Brain pericyte (primary cell): ENCODE measurements at places on chromosomes 3 and 15.

GRCh38 chr3:89221924-89222323, 114.5 kb downstream of the EPHA3 start:
- DNase-seq: no peak

DNA sequence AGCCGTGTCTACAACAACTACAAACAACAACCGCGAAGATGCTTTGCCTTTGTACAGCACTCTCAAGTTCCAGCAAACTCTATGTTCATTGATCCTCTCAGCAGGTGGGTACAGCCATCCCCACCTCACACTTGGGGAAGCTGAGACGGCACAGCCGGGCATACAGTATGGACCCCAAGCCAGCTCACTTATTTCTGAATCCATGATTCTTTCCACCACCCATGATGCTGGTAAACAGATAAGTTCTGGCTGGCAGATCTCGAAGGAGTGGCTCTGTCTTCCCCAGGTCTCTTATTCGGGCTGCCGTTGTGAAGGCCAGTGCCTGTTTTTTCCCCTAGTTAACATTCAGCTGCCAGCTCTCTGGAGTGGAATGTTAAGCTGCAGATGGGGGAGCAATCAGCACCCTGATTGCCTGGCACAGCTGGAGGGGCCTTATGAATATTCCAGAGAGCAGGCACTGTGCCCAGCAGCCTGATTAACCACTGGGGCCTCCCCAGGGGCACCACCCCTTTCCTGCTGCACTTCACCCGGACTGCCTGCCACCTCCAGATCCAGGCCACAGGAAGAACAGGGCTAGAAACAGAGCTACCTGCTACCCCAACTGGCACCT, 73.2 kb downstream of the CORO2B start:
- DNase-seq: no peak

DNA sequence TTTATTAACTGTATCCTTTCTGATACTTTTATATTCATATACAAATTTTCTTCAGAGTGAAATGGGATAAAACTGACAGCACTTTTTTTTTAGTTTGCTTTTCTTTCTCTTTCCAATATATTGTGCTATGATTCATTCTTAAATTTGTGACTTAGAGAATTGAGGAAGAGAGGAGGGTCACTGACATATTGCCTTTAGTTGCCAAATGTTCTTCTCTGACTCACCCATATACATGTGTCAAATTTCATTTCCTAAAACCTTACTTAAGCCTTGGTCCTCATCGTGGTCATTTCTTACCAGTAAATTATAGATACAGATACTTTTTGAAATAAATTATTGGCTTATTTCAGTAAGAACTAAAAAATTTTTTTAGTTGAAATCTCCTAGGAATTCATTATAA, 53.9 kb downstream of the CLASP2 start:
- peak; percentile 36 for DNase-seq

DNA sequence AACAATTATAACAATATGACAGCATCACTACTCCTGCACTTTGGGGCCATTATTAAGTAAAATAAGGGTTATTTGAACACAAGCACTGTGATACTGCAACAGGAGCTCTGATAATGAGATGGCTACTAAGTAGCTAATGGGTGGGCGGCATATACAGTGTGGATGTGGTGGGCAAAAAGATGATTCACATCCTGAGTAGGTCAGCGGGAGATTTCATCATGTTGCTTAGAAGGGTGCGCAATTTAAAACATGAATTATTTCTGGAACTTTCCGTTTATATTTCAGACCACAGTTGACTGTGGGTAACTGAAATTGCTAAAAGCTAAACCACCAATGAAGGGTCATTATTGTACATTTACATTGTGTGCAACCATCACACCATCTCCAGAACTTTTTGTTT, 42.3 kb downstream of the FBXO22 start:
- DNase-seq: no peak

GRCh38 chr3:94226078-94226477, 163.2 kb downstream of the NSUN3 start:
- DNase-seq: no peak

- no peak for DNase-seq
Measured at GRCh38 chr15:73841756-73842725, 31.3 kb upstream of the TBC1D21 start.

- no peak for DNase-seq
Measured at GRCh38 chr15:45473068-45473467, 49.5 kb downstream of the SLC30A4 start.
